ENCODE measurements at places on chromosomes 5 and 9.

GRCh38 chr5:42590566-42590965, 166.1 kb upstream of the CCDC152 start:
- no peak for DNase-seq

DNA sequence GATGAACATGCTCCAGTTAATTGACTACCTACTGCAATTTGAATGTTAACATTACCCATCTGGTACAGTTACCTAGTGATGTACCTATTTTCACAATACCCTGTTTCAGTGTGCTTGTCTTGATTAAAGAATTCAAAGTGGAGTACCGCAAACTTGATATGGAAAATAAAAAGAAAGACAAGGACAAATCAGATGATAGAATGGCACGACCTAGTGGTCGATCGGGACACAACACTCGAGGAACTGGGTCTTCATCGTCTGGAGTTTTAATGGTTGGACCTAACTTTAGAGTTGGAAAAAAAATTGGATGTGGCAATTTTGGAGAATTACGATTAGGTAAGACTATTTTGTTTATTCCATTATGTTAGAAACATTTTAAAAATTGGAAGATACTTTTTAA, 33.5 kb downstream of the CSNK1G3 start:
- no peak for DNase-seq

- DNase-seq: no peak
Measured at GRCh38 chr9:128892221-128892921, 10.4 kb downstream of the LRRC8A start.

- DNase-seq: peak; percentile 64
Measured at GRCh38 chr5:98771382-98772109, 1.9 kb upstream of the RGMB start.

- no peak for DNase-seq
Measured at GRCh38 chr9:80326105-80326504, 754.3 kb downstream of the TLE4 start.

- DNase-seq: no peak
Measured at GRCh38 chr5:168184103-168184502, 107.3 kb upstream of the WWC1 start.

DNA sequence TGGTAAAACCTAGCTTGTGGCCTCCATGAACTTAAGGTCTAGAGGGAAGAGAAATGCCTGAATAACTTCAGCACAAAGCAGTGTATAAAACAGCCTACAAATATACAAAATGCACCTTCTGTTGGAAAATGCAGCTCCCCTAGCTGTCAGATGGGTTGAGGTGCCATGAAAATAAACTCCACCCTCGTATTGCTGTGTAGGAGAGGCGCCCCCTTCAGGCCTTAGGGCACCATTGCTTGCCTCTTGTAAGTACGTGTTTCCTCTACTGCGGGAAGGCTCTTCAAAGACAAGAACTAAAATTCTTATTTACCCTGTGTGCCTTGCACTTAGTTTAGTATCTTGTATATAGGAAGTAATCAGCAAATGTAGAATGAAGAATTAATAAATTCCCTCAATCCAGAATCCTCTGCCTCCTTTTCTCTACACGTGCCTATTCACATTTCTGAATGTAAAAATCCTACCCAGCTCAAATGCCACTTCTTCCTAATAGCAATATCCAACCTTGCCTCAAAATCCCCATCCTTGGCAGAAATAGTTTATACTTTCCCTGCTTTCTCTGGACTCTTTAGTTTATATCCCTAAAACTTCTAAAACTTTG, 393.7 kb upstream of the PDE4D start:
- DNase-seq: no peak

DNA sequence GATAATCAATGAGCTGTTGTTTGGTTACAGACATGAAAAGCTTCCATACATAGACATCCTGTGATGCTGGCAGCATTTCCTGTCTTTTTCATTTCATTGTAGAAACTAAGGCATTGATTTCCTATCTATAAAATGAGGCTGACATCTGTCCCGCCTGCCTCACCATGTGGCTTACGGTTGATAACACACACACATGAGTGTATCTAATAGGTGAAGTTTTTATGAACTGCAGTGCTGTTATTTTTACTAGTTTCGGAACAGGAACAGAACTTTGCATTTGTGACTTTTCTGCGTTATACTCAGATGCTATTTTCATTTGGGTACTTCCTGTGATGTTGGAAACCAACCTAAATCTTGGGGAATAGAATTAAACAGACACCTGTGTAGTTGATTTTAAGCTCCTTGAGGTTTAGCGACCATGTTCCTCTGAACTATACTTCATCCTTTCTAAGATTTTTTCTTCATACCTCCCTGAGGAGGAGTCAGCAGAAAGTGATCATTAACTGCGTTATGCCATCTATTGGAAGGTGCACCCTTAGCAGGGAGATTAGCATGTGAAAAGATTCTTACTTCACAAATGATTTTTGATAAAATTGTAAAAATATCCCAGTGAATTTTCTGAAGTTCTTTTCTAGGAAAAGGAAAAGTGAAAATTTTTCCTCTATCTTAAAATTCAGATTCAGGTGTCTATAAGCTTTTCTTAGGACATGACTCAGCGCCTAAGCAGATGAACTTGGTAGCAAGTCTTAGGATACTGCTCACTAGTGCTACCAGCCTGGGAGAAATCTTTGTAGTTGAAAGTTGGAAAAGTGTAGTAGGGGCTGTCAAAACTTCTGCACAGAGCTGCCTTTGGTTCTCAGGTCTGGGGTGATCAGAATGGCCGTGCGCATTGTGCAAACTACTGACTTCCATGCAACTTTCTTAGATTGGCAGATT, 134.5 kb downstream of the TRIO start:
- no peak for DNase-seq

DNA sequence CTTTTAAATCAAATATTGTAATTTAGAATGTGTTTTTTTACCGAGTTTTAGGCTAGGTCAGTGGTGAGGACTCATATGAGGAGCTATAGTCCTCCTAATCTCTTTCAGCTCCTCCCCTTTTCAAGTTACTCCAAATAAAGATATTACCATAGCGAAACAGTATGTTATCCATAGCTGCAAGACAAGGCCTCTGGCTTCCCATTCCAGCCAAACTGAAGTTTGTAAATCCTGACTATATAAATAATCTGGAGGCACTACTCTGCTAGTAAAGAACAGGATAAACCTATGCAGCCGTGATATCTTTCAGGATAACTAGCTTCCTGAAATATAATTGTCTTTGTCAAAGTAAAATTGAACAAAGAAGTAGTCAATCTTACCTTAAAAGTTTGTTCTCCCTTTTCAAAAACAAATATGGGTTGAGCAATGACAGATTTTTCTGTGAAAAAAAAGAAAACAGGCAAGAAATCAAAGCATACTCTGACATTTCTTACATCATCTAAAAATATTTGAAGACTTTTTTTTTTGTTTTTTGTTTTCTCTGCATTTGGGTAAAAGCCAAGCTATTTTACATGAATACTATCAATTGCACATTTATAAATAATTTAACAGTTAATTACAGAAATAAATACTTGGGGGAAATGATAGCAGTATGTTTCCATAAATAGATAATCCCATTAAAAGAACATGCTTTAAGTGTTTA, 29.3 kb upstream of the NADK2 start:
- DNase-seq: no peak

- no peak for DNase-seq
Measured at GRCh38 chr9:123423311-123423640, 67.3 kb downstream of the CRB2 start.

GRCh38 chr5:172529896-172530295, 75.6 kb upstream of the SH3PXD2B start:
- DNase-seq: no peak

GRCh38 chr5:107487056-107487542, 183.6 kb downstream of the EFNA5 start:
- DNase-seq: no peak

- DNase-seq: no peak
Measured at GRCh38 chr9:3903273-3903672, 377.5 kb upstream of the RFX3 start.

DNA sequence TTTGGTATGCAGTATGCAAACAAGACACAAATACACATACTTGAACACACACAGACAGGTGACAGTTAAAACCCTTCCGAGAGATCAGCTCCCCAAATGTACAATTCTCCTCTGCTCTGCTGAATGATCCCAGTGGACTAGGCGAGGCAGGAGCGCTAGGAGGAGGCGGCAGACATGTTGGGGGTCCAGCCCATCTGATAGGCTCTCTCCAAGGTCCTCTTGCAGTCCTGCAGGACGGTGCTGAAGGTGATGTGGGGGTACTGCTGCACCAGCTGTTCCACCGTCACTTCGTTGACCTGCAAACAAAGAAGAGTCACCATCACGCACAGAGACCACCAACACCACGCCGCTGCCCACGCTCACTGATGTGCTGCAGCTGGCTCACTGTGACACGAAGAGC, 190.8 kb upstream of the EFNA5 start:
- DNase-seq: no peak

DNA sequence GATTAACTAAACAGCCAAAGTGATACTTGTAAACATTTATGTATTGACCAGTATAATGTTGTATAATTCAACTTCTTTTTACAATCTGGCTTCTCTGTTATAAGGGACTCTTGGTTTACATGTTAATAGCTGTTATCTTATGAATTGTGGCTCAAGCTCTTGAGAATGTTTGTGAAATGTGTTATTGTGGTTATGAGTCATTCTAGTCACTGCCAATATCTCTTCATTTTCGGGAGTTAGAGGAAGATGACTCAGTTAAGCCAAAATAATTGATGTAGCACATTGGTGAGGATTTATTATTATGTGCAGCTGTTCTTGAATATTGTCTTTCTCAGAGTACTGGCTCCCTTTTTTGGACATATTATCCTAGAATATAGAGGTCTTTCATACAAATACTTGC, 655.2 kb upstream of the RIOK2 start:
- DNase-seq: no peak

DNA sequence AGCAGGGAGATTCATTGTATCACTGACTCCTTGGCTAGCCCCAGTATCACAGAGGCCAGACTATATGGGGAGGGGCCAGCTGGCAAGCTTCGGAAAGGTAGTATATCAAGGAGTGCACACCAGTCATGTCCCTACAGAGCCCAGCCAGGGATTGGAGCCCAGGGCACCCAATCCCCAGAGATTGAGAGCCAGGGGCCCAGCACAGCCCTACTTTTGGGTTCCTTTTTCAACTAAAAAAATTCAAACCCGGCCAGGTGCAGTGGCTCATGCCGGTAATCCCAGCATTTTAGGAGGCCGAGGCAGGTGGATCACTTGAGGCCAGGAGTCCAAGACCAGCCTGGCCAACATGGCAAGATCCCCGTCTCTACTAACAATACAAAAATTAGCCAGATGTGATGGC, 5.4 kb upstream of the MYORG start:
- no peak for DNase-seq

- DNase-seq: peak; percentile 23
Measured at GRCh38 chr9:23321049-23321448, 505.0 kb downstream of the ELAVL2 start.

DNA sequence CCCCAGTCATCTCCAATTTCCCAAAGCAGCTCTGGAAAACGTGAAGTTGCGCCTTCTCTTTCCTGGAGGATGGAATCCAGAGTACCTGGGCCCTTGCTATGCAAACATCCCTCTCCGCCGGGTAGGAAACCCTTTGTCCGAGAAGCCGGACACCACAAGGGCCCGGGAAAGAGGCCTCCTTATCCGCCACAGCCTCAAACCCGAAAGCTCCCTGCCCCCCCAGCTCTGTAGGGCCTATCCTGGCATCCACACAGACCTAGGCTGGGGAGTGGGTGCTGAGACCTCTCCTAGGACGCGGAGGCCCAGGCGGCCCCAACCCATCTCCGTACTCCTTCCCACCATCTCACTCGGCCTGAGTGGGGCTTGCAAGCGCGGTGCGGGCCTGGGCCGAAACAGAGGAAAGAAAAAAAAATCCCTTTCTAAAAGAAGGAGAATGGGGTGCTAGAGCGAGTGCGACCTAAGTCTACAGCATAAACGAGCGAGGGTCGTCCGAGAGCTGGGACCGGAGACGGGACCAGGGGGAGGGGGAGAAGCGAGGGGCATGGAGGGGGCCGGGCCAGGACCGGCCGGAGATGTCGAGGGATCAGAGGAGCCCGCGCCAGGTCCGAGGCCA, 624 bp downstream of the FBXW11 start:
- DNase-seq: no peak

DNA sequence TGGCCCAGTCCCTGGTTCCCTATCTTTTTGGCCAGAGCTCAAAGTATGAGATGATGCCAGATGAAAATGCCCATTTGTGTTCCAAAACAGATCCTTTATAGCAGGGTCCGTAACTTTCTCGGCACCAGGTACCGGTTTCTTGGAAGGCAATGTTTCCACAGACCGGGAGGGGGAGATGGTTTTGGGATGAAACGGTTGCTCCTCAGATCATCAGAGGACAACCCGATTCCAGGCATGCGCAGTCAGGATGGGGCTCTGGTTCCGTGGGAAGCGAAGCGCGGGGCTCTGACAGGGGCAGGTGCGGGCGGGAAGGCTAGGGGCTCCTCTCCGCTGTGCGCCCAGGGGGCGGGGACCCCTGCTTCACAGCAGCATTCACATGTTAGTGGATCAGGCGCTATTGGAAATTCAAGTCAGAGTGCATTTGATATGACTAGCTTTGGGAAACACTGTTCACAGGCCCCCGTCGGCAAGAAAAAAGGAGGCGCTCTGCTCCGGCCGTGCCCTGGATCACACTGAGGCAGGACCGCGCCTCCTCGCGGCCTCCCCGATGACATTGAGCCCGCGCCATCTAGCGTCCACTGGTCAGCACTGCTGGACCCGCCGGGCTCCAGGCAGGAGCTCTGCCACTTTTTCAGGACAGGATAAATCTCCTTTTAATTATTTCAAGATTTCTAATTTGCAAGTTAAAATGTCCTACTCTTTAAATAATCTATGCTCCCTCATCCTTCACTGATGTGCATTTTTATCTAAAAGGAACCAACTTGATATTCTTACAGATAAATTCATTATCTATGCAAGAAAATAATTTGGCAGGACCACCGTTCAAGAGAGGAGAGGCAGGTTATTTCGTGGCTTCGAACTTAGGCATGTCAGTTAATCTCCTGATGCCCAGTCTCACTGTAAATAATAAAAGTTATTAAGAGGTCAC, 190.0 kb downstream of the FANCC start:
- no peak for DNase-seq

- no peak for DNase-seq
Measured at GRCh38 chr5:168935183-168935582, 356.0 kb upstream of the PANK3 start.

- no peak for DNase-seq
Measured at GRCh38 chr5:94243612-94244011, 374.8 kb downstream of the KIAA0825 start.

DNA sequence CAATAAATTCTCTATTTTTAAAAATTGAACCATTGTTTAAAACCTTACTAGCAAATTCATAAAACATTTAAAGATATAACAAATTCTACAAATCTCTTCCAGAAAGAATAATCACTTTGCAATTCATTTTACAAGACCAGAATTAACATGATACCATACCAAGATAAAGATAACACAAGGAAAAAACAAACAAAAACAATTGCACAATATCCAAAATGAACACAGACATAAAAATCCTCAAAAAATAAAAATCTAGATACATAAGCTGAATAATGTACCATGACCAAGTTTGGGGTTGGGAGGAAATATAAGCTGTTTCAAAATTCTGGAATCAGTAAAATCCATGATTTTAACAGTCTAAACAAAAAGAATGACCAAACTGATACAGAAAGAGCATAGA, 11.1 kb downstream of the CCNG1 start:
- no peak for DNase-seq
